ENCODE measurements at places on chromosomes 1 and 21.

DNA sequence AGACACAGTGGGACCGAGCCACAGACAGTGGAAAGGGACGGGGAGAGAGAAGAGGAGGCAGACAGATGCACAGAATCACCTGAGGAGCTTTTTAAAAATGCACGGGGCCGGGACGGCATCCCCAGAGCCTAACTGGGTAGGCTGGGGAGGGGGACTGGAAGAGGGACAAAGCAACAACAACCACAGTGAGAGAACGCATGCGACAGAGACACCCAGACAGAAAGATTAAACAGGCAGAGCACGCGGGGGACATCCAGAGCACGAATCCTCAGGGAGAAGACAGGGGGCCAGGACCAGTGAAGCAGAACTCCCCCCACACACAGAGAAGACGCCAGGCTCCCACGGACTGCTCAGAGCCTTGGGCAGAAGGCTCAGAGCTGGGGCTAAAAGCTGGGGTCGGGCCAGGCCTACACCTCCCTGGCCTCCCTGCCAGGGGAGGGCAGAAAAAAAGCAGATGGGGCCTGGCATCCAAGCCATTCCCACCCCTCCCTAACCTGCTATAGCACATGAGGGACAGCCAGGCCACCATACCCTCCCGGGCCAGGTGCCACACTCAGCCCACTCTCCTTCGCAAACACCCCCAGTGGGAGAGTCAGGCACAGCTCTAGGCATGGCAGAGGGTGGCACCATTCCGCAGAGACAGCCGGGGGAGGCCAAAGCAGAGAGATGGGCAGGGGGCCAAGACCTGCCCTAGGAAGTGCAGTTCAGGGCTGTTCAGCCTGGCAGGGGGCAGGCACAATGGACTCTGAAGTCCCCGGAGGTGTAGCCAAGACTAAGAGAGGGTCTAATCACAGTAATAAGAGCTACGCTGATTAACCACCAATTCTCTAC is 29.8 kb upstream of the COL16A1 start:
- no peak for DNase-seq

DNA sequence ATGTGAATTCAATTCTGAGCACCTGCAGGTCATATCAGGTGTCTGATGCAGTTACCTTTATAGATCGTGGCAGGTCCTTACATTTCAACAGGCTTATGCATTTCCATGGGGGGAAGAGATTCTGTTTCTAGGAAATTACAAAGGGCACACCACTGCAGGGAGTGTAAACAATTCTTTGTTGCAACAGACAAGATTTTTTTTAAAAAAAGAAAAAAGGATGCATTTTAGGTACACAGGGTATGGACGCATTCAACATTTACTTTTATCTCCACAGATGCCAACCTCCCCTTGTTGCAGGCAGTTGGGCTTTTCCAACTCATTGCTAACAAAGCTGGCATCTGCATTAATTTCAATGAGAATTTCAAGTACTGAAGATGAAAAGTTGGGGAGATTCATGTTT is 13.5 kb upstream of the TEKT2 start:
- peak; percentile 58 for DNase-seq

DNA sequence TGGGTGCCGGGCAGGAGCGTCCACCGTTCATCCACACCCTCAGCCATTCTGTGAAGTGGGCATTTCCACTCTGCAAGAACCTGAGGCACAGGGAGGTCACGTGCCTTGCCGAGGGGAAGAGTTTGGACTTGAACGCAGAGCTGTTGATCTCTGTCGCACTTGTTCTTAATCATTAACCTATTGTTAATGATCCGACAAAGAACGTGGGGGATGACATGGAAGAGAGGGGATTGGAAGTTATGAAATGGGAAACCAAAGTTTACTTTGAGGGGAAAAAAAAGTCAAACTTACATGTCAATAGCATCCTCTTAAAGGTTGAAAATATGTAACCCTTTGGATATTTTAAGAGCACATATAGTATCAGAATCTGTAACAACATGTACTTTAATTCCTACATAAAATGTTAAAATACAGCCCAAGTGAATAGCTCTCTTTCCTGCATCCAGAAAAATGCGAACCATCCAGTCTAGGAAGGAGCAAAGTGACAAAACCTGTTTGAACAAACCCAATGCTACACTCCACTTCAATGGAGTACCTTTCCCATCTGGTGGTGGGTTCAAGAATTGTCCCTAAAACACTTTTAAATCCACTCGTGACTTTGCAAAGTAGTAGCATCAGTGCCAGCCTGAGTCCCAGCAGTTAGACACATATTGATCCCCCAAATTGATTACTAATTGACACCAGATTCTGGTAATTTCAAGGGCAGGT is 75.5 kb downstream of the SETD4 start:
- no peak for DNase-seq

DNA sequence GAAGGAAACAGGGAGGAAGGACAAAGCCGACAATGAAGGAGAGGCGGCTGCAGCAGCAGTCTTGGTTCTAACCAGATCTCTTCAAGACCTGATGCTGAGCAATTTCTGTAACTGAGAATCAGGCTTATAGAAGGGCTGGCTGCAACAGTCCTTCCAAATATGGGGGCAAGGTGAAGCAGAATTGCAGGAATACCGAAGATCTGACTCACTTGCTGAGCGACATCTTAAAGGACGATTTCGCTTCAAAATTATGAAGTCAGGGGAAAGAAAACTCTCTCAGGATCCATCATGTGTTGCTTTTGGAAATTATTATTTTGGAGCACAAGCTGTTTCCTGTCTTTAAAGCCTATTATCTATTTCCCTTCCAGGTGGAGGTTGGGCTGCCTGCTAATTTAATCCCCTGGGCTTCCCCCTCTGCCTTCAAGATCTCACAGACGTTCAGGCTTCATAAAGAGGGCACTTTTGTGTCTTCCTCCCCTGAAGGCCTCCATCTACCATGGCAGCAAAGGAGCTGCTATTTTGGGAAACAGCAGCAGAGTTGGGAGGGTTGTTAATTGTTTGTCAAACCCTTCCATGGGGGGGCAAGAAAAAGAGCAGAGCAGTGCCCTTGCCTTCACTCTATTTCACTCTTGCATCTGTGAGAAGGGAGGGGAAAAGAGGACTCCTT is 10.8 kb upstream of the IER5 start:
- DNase-seq, result no peak

DNA sequence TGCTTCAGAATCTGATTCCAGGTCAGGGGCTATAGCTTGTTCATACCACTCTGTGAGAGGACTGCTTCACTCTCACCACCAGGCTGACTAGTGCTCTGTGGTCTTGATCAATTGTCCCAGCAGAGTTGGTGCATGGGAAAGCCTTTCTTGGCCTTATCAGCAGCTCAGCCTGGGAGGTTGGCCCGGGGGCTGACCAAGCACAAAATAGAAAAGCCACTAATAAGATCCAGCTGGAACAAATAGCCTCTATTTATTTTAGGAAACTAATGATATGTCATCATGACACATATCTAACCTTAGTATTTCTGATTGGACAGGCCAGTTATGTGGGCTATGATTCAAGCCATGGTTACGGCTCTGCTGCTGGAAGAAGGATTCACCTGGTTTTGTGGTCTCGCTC is 134.2 kb downstream of the GDAP2 start:
- no peak for DNase-seq

DNA sequence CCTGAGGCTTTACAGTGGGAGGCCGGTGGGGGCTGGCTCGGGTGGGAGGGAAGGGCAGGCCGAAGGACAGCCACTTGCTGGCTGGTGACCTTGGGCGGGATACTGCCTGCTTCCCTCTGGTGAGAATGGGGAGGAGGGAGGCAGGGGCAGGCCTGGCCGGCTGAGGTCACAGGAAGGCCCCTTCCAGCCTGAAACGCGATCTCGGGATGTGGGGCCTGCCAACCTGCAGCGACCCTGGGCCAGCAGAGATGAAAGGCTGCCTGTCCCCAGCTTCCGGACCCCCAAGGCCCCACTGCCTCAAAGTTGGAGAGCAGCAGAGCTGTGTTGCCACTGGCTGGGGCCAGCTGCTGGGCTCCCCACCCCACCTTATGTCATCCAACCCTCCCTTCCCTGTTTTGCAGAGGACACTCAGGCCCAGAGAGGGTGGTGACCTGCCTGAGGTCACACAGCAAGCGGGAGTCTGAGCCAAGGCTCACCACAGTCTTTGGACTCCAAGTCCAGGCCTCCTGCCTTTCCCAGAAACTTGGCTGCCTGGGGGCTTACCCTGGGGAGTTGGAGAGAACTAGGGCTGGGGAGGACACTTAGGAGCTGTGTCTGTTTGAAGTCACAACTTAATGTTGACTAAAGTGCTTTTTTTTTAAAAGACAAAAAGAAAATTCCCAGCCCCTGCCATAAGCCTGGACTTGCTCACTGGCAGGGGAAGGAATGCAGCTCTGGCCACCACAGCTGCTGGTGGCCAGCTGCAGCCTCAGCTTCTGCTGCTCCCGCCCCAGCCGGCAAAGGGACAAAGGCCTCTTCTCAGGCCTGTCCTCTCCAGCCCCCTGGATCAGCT is 14.8 kb upstream of the WASF2 start:
- DNase-seq, result no peak

GRCh38 chr1:9111957-9112356 is 16.9 kb downstream of the GPR157 start:
- no peak for DNase-seq

DNA sequence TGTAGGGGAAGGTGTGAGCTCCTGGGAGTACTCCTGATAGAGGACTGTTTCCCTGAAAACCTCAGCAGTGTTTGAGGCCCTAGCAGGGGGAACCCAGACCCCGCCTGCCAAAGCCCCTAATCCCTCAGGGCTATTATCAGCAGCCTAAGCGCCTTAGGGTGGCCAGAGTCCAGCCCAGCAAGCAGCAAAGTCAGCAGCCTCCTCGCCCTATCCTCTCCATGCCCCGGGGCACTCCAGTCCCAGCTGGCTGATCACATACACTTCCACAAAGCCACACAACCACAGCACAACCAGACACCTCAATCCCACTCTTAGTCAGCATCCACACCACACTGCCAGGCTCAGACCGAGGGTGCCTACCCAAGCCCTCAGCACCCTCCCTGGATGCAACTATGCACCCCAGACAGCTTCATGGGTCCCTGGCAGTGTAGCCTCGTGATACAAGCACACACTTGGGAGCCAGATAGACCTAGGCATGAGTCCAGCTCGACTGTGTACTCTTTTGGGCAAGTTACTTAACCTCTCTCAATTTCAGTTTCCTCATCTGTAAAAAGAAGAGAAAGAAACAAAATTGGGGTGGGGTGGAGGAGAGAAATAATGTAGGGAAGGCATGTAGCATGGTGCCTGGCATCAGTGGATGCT is 7.1 kb downstream of the IGSF9 start:
- DNase-seq, result no peak

GRCh38 chr1:78102082-78102481 is 56.3 kb downstream of the GIPC2 start:
- DNase-seq, result no peak

GRCh38 chr1:17156108-17156507 is 36.9 kb upstream of the PADI2 start:
- DNase-seq, result no peak

DNA sequence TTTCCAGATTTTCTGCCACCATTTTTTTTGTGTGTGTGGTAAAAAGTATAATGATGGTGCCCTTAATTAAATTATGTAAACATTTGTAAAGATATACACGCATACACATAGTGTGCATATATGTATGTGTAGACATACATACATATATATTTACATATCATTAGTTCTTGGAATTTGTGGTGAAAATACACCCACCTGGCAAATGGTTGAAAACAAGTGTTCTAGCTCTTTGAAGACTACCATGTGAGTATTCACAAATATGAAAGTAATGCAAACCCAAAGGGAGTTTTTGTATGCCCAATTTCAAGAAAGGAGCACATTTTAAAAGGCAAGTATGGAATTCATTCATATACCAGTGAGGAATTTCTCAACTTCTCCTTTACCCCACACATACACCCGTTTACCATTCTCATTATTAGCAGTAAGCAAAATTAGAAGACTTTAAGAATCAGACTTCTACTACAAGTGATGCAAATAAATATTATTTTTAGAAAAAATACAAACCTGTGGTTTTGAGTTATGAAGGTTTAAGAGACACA is 8.0 kb downstream of the RABGAP1L start:
- no peak for DNase-seq

DNA sequence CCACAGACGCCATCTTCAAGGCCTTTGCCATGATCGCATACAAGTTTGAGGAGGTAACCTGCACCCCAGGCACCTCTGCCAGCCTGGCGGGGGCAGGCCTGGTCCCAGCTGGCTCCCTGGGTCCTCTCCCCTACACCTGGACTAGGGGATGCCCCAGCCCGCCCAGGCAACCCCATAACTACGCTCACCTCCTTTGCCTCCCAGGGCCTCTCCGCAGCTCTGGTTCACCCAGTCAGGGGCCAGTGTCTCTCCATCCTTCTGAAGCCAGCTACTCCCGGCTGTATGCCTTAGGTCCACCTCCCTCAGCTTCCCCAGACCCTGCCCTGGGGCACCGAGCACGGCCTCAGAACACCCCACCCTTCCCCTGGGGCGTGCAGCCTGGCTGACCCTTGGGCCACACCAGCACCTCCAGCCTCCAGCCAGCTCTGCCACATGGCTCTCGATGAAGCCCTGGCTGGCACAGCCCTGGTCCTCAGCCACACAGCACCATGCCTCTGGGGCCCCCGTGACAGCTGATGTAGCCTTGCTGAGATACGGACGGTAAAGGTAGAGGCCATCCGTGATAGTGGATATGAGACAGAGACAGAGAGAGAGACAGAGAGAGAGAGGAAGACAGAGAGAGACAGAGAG is 80.4 kb upstream of the COL6A1 start:
- no peak for DNase-seq

- DNase-seq, result no peak
Observed at GRCh38 chr1:99950486-99950885, 19.3 kb upstream of the SLC35A3 start.

- no peak for DNase-seq
Observed at GRCh38 chr1:147292012-147292411, 49.5 kb downstream of the CHD1L start.

DNA sequence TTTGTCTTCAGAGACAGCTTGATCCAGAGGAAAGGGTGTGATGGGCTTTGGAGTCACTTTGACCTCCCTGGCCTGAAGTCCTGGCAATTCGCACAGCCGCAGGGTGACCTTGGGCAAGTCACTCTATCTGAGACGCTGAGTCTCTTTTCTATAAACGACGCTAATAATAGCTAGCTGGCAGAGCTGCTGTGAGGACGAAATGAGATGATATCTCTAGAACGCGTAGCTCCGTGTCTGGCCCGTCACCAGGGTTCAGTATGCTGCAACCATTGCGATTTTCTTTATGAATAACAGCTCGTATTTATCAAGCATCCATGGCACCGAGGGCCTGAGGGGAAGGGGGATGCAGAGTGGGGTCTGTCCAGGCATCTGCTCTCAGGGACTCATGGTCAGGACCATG is 58.7 kb downstream of the IGSF21 start:
- DNase-seq, result no peak

DNA sequence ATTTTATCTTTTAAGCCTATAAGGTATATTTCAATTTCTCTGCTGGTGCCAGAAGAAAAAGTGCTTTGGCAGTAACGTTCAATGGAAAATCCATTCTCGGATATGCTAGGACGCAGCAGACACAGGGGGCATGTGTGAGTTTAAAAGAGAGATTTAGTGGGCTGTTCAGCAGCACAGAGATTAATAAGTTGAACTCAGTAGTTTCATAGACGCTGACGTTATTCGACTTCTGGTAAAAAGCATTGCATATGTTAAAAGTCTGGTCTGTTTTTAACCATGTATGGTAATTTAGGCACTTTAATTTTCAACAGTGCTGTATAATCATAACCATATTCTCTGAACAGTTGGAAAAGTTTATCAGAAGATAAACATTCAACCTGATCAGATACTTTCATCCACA is 99.6 kb downstream of the ATP6V1G3 start:
- DNase-seq, result no peak

- no peak for DNase-seq
Observed at GRCh38 chr1:155850345-155850744, 6.7 kb downstream of the GON4L start.

- DNase-seq, result no peak
Observed at GRCh38 chr1:230909974-230910754, 41.8 kb upstream of the C1orf198 start.

Data from NCI-H187 treated with DMSO at 0.1 percent for 48 hours (cell line).